ENCODE measurements at places on chromosomes 13 and 19.

GRCh38 chr19:2332341-2333026, 4.0 kb downstream of the SPPL2B start:
- no peak for DNase-seq

- DNase-seq: no peak
These were observed 46.8 kb downstream of the KLF12 start for GRCh38 chr13:74087357-74087756.

DNA sequence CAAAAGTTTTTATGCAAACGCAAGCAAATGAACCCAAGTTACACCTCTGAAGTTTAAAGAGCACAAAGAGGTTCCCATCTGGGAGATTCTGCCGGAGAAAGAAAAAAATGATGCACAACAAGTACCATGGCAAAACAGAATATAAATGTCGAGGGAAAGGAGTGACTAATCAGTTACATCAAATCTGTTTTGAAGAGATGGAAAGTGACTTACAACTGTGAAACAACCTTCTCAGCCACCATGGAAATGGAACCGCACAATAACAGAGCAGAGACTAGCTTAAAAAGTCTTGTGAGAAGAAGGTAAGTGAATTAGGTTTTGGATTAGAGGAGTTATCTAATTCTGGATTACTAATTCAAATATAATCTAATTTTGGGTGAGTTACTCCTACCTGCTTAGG, 2.4 kb downstream of the HSPH1 start:
- no peak for DNase-seq

DNA sequence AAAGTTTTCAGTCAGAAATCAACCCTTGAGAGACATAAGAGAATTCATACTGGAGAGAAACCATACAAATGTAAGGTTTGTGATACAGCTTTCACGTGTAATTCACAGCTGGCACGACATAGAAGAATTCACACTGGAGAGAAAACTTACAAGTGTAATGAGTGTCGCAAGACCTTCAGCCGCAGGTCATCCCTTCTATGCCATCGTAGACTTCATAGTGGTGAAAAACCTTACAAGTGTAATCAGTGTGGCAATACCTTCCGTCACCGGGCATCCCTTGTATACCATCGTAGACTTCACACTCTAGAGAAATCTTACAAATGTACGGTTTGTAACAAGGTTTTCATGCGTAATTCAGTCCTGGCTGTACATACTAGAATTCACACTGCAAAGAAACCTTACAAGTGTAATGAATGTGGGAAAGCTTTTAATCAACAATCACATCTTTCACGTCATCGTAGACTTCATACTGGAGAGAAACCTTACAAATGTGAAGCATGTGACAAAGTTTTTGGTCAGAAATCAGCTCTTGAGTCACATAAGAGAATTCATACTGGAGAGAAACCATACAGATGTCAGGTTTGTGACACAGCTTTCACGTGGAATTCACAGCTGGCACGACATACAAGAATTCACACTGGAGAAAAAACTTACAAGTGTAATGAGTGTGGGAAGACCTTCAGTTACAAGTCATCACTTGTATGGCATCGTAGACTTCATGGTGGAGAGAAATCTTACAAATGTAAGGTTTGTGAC, 15.7 kb upstream of the ZNF701 start:
- no peak for DNase-seq

GRCh38 chr19:20278342-20278741, 111.3 kb downstream of the ZNF486 start:
- DNase-seq: no peak

GRCh38 chr13:39202746-39203145, 164.5 kb downstream of the NHLRC3 start:
- no peak for DNase-seq

DNA sequence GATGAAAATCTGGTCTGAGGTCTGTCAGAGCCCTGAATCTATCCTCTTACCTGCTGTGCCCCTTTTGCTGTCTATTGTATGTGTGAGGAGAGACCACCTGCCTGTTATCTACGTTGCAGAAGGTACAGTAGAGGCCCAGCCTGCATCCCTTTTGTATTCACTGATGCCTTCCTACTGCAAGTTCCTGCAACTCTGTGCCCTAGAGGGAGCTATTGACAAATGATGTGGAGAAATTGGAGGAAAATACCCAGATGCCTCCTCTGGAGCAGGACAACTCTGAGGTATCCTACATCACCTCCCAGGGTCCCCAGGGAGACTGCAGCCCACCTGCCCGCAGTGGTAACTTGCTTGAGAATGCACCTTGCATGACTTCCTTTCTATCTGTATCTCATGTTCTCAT, 33.7 kb downstream of the SIAH3 start:
- DNase-seq: no peak

- DNase-seq: no peak
These were observed 299.3 kb downstream of the NDFIP2 start for GRCh38 chr13:79780240-79780639.

DNA sequence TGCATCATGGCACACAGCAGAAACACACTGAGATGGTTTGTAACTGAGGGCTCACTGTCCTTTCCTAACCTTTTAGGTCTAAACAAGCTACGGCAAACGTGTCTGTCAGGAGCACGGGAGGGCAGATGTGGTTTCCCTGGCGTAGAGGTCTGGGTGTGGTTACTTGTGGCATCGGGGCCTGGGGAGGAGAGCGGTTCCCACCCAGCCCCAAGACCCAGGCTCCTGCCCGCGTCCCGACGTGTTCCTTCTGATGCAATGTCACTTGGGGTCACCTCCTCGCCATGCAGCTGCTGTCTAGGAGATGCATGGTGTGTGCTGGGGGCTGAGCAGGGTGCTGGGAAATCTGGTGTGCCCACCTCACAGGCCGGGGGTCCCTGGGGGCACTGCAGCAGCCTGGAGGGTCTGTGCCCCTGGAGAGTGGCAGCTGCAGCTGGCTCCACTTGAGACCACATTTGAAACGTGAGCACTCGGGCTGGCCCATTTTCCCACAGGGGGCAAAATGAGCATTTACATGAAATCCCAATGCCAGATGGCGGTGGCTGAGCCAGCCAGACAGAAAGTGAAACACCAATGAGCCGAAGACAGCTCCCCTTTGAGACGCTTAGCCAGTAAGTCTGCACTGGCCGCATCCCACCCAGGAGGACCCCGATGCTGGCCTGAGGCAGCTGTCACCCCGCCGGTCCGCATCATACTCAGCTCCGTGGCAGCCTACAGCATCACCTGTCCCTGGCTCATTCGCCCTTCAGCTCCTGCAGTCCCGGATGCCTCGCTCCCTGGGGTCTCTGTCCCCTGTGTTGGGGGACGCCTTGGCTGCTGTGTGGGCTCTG, 22.3 kb upstream of the MYDGF start:
- no peak for DNase-seq

- peak; percentile 78 for DNase-seq
These were observed 328.1 kb downstream of the MYO16 start for GRCh38 chr13:108957369-108958012.

DNA sequence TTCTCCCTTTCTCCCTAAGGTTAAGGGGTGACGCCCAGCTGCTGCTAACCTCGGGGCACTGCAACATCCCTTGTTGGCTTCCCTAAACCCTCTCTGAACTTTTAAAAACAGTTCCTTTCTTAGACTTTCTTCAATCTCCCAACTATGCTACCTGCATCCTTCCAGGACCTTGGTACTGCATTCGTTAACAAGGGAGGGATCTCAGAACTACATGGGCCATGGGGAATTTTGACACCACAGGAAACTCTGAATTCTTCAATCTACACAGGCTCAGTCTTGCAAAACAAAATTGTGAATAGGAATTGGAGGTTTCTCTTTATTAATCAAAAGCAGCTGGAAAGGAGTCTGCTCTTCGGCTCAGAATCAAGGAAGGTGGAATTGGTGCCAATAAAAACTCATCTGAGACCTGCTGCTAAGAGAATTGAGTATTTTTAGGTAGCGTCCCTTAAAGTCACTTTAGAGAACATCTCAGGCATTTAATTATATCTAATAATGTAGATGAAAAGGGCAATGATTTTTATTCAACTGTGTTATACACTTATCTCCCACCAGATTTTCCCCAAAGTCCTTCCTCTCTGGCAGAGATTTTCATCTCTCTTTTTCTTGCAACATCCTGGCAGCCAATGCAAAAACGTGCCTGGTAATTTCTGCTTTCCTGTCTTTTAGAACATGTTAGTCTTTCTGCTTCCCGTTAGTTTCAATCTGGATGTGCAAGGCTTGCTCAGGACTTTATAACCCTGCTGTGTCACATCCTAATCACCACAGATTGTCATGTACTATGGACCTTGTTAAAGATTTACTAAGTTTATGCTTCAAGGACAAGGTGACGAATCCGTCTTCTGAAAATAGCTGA, 69.1 kb upstream of the SLC15A1 start:
- DNase-seq: peak; percentile 81

DNA sequence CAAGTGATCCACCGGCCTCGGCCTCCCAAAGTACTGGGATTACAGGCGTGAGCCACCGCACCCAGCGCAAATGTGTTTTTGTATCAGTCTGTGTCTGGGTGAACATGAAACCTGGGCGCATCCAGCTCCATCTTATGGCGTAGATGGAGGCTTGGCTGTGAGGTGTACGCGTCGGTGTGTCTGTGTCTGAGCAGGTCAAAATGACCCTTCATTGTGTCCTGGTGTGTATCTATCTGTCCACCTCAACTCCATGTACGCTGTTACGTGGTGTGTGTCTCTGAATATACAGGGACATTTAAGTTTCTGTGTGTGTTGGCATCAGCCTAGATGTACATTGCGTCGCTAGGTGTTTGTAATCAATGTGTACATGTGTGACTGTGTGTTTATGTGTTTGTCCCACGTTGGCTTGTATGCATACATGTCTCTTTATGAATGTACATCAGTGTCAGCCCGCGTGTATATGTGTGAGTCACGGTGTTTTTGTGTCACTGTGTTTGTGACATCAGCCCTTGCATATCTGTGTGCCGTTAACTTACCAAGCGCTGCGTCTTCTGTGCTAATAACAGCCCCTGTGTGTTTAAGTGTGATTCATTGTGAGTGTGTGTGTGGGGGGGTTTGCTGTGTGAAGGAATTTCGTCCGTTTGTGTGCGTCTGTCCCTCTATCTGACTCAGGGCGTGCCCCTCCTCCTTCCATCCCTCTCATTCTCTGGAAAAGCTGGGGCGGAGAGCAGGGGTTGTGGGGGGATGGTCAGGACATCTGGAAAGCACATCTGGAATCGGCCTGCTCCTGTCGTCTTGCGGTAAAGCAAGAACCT, 6.4 kb downstream of the AXL start:
- peak; percentile 95 for DNase-seq

- peak; percentile 91 for DNase-seq
These were observed 480 bp upstream of the KLF16 start for GRCh38 chr19:1863638-1864479.

DNA sequence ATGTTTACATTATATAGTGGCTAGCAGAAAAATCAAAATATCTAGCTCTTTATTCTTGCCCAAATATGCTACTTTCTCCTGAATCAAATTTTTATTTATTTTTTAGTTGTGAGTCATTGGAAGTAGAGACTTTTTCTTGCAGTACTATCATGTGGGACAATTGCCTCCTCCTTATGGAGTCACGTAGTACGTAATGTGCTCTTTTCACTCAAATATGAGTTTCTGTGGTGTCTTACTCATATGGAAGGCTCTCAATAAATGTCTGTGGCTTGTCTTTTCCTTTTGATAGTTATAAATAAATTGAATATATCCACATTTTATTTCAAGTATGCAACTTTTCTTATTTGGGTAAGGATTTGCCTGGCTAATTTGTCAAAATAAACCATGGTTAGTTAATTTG, 1411.0 kb upstream of the SLC10A2 start:
- no peak for DNase-seq

DNA sequence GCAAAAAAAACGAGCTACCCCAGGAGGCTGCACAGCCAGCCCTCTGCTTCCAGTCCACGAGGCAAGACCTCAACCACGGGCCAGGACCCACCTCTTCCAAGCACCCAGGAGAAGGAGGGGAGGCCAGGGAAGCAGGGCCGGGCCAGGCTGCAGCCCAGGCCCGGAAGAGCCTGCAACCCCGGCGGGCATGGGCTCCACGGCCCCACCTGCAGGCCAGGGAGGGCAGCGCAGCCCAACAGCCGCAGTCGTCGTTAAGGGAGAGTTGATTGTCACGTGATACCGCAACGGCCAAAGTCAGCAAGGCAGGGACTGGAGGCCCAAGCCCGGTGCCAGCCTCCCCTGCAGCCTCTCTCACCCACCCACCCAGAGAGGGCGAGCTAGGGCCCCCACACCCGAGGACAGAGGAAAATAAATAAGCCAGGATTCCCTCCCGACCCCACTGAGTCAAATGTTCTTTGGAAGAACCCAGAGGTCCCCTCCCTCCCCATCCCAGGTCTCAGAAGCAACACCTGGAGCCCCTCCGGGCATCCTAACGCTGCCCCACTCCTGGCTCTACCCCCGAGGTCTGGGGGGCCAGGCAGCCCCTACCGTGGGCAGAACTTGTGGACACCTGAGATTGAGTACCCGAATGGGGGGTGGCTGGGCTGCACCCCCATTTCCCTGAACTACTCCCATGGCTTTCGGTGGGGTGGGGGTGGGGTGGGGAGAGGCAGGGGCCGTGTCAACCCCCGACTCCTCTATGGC, 5.2 kb upstream of the REXO1 start:
- peak; percentile 30 for DNase-seq

GRCh38 chr13:97975848-97976609, 22.6 kb downstream of the IPO5 start:
- peak; percentile 64 for DNase-seq

DNA sequence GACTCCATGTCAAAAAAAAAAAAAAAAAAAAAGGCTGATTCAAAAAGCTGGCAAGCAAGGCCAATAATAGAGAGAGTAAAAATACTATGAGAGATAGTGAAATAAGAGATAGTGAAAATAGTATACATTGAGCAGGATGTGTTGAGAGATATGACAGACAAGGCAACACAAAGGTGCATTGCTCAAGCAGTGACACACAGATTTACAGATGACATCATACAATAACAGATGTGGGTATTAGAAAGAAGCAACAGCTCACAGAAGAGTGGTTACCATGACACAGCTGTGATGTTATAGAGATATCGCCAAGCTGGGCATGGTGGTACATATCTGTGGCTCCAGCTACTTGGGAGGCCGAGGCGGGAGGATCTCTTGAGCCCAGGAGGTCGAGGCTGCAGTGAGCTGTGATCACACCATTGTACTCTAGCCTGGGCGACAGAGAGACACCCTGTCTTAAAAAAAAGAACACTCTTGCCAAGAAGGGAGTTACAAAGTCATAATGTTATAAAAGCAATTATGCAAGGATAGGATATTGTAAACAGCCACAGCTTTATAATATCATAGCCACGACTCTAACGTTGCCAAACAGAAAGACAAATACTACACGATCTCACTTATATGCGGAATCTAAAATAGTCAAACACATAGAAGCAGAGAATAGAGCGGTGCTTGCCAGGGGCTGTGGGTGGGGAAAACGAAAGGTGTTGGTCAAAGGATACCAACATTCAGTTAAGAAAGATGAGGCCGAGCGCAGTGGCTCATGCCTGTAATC, 10.3 kb downstream of the TNFSF9 start:
- no peak for DNase-seq

Data from fibroblast of skin of left biceps (primary cell).